Lung microvascular endothelial cell (primary cell): ENCODE measurements at places on chromosomes 2 and 18.

DNA sequence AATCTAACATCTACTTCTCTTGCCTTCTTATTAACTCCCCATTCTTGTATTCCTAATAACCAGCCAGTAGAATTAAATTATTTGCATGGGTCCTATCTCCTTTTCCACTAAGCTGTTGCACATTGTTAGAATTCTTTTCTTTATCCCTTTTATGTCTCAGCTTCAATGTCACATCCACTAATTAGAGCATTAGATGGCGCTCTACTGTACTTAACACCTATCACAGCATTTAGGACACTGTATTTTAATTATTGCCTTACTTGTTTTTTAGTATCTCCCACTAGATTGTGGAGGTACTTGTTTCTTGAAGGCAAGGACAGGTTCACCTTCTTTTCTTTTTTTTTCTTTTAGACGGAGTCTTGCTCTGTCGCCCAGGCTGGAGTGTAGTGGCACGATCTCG, 3.8 kb downstream of the LIPT1 start:
- no peak for DNase-seq

- no peak for DNase-seq
Measured at GRCh38 chr2:147247749-147248148, 597.1 kb upstream of the ACVR2A start.

GRCh38 chr2:160322320-160322719, 122.2 kb upstream of the ITGB6 start:
- no peak for DNase-seq

GRCh38 chr18:688323-688722, 24.1 kb downstream of the ENOSF1 start:
- no peak for DNase-seq

GRCh38 chr2:198465970-198466369, 661.6 kb downstream of the PLCL1 start:
- DNase-seq: no peak

GRCh38 chr2:184444217-184444616, 154.1 kb upstream of the ZNF804A start:
- DNase-seq: no peak
